ENCODE measurements at places on chromosomes 1 and 21. TPM values are rescaled to one million over a fixed set of nuclear protein-coding genes. Genes with fewer than 3 reads are reported as not detected.

Gene HPCAL4
- 0.09 TPM for total RNA-seq

DNA sequence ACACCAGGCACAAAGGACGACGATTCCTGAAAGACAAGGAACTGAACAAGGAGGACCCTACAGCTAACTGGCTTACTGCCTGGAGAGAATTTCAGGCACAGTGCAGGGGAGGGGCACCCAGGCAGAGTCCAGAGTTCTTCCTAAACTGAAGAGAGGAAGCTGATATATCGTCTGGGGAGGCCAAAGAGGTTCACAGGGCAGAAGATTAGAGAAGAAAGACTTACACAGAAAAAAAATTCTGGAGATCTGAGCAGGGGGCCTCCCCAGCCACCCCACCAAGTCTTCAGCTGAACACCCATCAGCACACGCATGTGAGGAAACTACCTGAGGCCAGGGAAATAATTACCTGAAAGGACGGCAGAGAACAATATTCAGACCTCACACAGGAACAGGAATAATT lies 24.6 kb downstream of the SORT1 start:
- DNase-seq, result no peak

DNA sequence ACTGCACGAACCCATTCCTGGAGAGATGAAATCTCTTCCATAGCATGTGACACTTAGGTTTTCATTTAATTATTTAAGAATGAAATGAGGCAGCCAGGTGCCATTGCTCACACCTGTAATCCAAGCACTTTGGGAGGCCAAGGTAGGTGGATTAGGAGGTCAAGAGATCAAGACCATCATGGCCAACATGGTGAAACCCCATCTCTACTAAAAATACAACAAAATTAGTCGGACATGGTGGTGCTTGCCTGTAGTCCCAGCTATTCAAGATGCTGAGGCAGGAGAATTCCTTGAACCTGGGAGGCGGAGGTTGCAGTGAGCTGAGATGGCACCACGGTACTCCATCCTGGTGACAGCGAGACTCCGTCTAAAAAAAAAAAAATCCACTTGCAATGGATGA lies 17.8 kb downstream of the L1TD1 start:
- no peak for DNase-seq

- DNase-seq, result no peak
These were observed 56.7 kb downstream of the MRPS6 start for GRCh38 chr21:34129901-34130715.

- no peak for DNase-seq
These were observed 8.8 kb downstream of the TINAGL1 start for GRCh38 chr1:31584869-31585735.

Gene OR2T33
- not detected for total RNA-seq

Gene MRPS21
- total RNA-seq, result 73.0 TPM

DNA sequence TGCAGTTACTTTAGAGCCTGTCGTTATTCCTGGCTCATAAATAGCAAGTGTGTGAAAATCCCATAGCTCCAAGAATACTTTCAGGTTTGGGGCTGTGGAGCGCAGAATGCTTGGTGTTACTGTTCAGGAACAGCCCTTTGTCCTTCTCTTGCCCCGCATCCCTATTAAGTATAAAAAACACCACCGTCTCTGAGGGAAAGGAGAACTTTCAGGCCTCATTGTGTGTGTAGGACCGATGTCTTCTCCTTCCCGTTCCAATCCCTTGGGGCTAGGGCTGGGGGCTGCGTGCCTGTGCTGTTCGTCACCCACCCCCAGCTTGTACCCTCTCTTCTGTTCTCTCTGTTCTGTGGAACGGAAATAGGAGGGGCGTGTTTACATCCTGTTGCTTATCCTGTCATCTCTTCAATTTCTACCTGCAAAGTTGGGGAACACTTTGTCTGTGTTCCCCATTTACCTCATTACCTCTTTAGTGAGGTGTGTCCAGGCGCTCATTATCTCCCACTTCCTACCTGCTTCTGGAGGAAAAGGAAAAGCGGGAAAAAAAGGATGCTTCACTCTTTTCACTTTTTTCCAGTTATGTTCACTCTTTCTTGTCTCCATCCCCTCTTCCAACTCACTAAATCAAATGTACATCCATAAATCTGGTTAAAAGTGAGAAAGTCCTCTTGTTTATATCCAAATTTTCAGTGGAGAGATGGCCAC lies 788 bp upstream of the TXNIP start:
- DNase-seq, result no peak

Gene ZNF648
- total RNA-seq, result not detected

DNA sequence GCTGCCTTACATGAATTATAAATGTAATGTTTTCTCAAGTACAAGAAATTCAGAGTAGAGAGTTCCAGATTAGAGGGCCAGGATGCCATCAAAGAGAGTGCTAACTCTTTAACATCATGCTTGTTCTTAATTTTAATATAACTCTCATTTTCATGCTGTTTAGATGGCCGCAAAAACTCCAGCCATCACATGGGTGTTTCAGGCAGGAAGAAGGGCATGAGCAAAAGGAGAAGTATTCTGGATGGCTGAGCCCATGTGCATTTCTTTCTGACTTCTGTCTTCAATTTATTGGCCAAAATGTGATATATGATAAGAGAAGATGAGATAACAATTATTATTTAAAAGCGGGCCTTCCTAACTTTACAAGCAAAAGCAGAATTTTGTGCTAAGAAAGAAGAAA lies 1328.6 kb downstream of the MRPL39 start:
- DNase-seq, result no peak

Gene CLCNKA
- 0.54 TPM for total RNA-seq

DNA sequence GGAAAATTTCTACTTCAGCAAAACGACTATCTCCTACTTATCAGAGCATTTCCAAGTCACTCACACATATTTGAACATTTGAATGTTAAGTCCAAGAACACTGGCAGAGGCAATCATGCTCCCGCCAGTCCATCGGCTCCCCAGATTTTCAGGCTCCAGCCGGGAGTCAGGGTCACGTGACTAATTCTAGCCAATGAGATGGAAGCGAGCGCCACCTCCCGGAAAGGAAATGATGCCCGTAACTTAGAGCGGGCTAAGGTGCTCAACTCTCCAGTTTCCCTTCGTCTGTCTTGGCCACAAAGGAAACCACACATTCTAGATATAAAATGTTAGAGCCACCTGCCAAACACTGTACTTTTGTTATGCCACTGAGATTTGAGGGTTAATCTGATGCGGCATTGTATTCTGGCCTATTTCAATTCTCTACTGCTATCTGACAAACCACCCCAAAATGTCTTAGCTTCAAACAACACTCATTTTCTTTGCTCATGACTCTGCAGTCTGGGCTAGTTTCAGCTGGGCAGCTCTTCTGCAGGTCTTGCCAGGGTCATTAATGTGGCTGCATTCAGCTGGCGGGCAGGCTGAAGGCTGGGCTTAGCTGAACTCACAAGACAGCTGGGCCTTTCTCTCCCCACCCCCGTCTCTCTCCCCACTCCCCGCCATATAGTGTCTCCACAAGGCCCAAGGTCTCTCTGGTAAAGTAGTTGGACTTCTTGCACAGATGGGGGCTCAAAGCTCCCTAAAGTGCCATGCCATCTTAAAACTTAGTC lies 16.5 kb upstream of the LHX4 start:
- no peak for DNase-seq

DNA sequence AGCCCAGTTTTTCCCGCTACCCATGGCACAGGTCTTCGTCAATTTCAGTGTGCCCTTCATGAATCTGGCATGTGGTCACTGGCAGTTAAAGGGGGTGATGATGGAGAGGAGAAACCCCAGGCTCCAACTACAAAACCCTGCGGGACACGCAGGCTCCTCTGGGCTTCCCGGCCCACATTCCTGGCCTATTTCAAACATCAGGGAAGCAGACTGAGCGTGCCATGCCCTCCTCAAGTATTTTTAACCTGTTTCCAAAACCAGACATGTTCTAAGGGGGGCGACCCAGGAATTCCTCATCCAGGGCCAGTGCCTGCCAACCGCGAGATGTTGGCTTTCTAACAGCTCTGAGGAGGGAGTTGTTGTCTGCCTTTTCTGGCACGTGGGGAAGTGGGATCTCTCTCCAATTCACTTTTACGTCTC lies 85.1 kb downstream of the CAPZB start:
- DNase-seq, result no peak

- no peak for DNase-seq
These were observed 144.7 kb upstream of the ADGRL4 start for GRCh38 chr1:79151006-79151796.

GRCh38 chr1:147591261-147591891 lies 50.1 kb downstream of the BCL9 start:
- DNase-seq, result no peak

GRCh38 chr1:225573216-225573615 lies 79.7 kb downstream of the ENAH start:
- no peak for DNase-seq

Gene PLA2G2F
- not detected for total RNA-seq

Gene PRAMEF1
- not detected for total RNA-seq

Gene RIPPLY3
- not detected for total RNA-seq

Gene LAX1
- 0.41 TPM for total RNA-seq

DNA sequence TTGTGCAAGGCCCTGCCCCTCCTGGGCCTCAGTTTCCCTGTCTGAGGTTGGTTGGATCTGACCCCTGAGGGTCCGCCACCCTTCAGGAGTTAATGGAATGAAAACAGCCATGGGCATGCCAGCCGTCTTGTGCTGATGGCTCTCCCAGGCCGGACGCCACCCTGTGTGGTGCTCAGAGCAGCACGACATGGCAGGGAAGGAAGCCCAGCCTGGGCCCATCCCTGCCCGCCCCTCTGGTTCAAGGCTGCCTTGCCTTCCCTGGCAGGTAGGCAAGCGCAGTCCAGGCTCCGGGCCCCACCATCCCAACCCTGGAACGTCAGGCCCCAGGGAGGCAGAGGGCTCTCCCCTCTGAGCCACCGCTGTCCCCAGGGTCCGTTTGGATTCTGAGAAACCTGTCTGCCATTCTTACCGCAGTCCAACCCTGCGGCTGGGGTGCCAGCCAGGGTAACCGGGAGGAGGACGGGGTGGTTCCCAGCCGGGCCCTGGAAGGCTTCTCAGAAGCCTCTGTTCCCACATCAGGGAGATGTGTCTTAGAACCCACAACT lies 108.5 kb upstream of the IFFO2 start:
- DNase-seq, result no peak

Gene C8B
- total RNA-seq, result not detected

DNA sequence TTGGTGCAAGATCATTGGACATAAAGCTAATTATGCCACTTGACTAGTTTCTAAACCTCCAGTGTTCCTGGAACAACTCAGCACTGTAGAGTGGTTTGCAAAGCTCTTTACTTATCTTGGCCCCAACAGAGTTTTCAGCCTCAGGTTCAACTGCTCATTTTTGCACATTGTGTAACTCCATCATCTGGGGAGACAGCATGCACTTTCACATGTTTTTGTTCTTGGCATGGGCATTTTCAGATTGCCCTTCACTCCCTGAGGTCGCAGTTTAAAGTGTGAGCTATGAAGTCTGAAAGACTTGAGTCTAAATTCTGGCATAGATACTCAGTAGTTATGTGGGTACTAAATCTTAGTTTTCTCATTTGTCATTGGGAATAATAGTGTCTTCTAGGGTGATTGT lies 5.1 kb downstream of the USP16 start:
- DNase-seq, result no peak

DNA sequence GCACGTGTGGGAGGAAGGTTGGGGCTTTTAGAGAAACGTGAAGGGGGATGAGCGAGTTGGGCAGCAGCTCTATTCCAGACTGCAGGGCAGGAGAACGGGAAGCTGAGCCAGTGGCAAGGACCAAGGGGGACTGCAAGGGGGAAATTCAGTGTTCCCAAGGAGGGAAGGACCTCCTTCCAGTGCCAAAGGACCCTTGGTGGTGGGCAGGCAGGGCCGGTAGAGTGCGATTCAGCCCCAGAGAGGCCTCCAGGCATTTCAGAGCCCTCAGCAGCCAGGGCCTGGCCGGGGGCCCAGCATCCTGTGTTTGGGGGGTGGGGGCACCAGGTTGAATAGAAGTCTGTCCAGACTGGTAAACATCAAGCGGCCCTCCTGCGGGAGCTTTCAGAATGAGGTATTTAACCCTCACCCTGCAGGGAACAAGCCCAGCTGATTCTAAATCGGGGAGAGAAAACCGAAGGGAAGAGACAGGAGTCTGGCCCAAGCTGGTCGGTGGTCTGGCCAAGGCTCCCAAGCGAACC lies 2.3 kb downstream of the COL9A2 start:
- no peak for DNase-seq

DNA sequence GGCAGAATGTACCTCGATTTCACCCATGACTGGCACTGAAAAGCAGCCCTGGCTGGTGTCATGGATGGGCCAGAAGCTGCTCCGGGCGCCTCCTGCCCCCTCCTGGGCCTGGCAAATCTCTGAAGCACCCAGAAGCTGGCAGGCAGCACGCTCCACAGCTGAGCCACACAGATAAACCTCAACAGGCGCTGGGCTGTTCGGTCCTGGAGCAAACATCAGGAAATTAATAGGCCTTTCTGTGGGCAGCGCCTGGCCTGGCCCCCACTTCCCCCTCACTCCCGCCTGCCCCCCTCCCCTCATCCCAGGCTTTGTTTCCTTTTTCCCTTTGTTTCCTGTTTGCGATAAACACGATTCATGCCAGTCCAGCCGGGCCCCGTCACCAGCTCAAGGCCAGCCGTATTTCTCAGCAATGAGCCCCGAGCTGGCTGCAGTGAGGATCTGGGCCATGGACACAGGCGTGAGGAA lies 20.1 kb upstream of the DISP3 start:
- peak; percentile 37 for DNase-seq

Gene RSPO1
- not detected for total RNA-seq

GRCh38 chr21:15976807-15977206 lies 247.0 kb downstream of the USP25 start:
- no peak for DNase-seq

DNA sequence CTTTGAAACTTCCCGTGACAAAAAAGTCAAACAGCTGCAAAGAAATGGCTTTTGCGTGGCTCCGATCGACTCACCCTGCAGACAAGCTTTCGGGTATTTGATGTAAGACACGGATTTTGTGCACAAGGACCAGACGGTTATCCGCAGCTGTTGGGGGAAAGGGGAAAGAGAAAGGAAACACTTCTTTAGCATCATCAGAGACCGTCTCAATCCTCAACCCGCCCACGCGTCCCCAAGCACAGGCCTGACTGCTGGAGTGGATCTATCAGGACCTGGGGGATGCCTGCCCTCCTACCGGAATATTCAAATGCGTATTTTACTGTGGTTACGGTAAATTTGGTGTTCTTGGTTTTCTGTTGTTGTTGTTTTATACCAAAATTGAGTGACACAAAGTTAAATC lies 11.2 kb downstream of the WRAP73 start:
- no peak for DNase-seq

DNA sequence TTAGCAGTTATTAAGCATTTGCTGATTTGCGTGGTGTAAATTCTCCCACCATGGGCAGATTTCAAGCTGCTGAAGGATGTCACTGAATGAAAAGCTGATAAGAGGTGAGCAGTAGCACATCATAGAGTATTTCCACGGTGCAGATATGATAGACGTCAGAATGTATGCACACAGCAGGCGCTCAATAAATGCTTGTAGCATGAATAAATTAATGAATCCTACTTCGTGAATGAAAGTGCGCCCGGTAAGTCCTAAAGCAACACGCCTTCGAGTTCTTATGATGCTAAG lies 510 bp upstream of the UBIAD1 start:
- no peak for DNase-seq

Gene SELE
- 2.7 TPM for total RNA-seq

- no peak for DNase-seq
These were observed 35.9 kb downstream of the ACTL8 start for GRCh38 chr1:17791055-17791390.

- DNase-seq, result no peak
These were observed 6.2 kb downstream of the DNALI1 start for GRCh38 chr1:37562984-37563383.

Gene SLC26A9
- 12.4 TPM for total RNA-seq

- DNase-seq, result no peak
These were observed 55.6 kb downstream of the SUCO start for GRCh38 chr1:172588296-172589291.

Data from heart right ventricle (tissue), 16 donors.